ENCODE measurements at places on chromosomes 2 and 18.
A peak's percentile ranks its signal among the peaks of the same experiment; 100 is the strongest.

DNA sequence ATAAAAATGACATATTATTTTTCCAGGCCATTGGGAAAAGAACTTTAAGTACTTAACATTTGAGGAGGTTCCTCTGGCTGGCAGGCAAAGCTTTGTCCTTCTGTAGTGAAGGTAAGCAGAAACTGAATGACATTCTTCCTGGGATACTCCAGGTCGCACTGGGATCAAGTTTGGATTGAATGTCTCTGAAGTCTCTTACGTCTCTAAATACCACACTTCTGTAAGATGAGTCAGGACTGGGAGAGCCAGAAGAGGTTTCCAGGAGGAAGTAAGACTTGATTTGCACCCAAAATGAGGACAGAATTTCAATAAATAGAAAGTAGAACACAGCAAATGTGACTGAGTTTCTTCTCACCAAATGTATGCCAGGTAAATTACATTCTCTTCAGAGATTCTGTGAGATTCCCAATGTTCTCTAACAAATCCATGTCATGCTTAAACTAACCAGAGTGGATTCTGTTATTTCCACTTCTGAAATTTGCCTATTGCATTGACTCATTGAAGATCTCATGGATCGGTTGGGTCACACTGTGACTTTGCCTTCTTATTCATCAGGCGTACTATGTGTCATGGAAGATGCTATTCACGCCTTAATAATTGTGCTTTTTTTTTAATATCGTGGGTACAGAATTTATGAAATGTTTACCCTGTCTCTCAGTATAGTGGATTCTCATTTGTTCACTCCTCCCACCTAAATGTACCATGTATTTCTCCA lies 25.5 kb upstream of the VIT start:
- no peak for DNase-seq

- DNase-seq, result no peak
Measured at GRCh38 chr2:233486778-233487552, 79.6 kb downstream of the USP40 start.

DNA sequence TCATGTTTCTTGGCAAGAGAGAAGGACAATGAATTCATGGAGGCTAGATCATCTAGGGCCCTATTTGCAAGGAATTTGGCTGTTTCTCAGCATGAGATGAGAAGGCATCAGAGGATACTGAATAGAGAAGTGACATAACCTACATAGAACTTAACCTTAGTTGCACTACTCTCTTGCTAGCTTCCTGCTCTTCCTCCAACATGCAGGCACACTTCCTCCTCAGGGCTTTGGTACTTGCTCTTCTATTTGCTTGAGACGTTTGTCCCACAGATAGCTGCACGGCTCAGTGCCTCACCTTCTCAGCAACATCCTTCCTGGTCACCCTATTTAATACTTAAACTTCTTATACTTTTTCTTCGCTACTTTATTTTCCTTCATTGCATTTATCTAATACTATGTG lies 20.0 kb upstream of the LANCL1 start:
- no peak for DNase-seq

DNA sequence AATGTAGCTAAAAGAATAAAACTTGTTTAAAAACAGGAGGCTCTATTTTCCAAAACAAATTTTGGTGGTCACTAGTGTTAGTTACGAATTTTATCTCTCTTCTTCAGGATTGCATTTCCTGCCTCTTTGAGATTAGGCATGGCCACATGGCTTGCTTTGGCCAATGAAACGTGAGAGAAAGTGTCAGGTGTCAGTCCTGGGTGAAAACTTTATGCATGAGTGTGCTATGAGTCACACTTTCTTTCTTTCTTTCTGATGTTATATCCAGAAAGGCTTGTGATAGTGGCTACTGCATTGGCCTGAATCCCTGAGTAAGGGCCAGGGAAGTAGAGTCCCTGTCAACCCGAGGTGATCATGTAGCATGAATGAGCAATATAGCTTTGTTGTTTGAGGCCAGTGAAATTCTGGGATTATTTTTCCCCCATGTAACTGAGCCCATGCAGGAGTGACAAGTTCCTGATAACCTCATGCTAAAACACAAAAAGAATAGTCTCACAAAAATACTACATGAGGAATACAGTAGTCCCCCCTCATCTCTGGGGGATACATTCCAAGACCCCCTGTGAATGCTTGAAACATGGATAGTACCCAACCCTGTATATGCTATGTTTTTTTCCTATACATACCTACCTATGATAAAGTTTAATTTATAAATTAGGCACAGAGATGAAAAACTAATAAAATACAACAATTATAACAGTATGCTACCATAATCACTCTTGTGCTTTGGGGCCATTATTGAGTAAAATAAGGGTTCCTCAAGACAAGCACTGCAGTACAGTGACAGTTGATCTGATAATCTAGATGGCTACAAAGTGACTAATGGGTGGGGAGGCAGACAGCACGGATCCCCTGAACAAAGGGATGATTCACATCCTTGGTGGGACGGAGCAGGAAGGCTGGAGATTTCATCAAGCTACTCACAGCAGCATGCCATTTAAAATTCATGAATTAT lies 109.5 kb downstream of the CDC42EP3 start:
- DNase-seq, result no peak

GRCh38 chr2:159946326-159946999 lies 116.0 kb downstream of the PLA2R1 start:
- DNase-seq, result no peak

GRCh38 chr2:150567771-150568301 lies 80.4 kb upstream of the RND3 start:
- no peak for DNase-seq

GRCh38 chr2:128492966-128493811 lies 174.5 kb upstream of the HS6ST1 start:
- DNase-seq, result no peak

- DNase-seq, result peak; percentile 85
Measured at GRCh38 chr2:71331581-71332434, at the start of gene ZNF638. Gene ZNF638 (plus strand): TSS chr2:71331782. CDS start chr2:71348955, 17,173 bp downstream.

DNA sequence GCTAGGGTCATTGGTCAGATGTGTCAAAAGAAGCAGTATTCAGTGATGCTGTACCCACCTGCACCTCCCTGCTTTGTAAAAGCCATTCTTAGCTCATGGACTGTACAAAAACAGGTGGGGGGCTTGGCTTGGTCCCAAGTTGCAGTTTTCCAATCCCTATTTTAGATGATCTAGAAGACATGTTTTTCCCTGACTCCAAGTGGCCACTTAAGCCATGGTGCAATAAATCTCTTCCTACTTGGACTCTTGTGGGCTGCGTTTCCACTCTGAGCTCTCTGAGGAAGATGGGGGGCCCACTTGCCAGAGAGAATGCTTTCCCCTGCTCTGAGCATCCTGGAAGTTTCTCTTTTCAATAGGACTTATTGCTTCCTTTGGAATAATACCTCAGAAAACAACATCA lies 57.0 kb upstream of the SPP2 start:
- DNase-seq, result no peak

GRCh38 chr2:55165626-55166025 lies 66.5 kb downstream of the CLHC1 start:
- DNase-seq, result no peak

DNA sequence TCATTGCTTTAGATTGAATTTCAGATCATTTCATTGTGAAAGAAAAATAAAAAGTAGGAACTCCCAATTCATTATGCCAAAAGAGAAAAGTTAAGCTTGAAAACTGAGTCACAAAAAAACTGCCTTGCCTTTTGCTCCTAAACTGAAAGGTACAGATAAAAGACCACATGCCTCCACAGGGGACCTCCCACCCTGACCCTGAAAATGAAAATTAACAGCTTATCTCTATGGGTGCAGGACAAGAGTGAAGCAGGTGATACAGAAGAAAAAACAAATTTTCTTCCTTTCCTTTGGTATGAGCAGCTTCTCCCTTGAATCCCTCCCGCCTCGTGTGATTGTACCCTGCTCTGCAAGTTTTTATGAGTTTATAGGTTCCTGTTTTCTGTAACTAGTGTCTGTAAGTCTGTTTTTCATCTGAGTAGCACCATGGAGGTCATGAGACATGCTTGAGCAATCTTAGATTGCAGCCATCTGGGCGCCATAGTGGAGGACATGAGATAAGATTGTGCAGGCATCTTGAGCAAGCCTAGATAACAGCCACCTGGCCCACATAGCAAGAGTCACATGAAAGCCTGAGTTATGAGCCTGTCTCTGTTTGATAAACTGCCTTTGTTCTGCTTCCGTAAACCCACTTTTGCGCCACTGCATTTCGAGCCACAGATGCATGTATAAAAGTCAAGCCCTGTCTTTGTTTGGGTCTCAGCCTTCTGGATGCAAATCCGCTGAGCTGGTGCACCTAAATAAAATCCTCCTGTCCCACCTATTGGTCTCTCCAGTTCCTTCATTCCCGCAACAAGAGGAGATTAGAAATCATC lies 56.2 kb upstream of the DYNC1I2 start:
- no peak for DNase-seq

DNA sequence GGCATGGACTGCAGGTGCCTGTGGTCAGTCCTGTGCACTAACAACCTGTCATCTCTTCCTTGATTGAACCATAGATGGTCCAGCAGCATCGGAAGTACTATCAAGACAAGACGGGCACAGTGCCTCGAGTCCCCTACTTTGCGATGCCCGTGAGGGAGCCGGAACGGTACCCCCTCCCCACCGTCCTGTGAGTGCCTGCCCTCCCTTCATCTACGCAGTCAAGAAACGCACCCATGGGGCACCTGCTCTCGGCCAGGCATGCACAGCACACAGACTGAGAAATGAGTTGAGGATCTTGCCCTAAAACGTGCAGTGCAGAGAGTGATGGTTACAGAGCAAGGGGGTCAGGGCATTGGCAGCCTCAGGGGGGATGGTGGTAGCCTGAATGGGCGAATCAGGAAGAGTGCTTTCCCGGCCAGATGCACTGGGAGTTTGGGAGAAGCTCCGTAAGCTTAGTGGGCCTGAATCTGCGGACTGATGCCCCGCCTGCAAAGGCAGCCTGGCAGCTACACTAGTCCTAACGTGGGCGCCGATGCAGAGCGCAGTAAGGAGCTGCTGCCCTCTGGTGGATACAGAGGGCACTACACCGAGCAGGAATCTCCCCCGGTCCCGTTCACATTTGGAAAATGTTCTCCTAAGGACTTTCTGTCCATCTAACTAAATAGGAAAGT lies 63.6 kb downstream of the CIB4 start:
- peak; percentile 46 for DNase-seq

DNA sequence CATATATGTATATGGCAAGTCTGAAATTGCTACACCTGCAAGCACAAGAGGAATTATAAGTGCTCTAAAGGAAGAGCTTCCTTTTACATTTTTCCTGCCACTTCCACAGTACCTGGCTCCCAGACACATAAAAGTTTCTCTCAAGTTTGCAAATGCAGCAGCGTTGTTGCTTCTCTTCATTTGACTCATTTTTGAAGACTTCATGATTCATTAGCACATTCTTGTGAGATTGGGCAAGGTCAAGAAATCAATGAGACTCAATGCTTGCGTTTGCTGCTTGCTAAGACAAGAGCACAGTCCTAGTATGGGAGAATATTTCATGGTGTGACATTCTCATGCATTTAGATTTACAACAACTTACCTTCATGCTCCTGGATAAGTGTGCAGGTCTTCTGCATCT lies 42.6 kb upstream of the PDCL3 start:
- DNase-seq, result no peak

- DNase-seq, result no peak
Measured at GRCh38 chr2:3770724-3771415, 67.5 kb downstream of the DCDC2C start.

GRCh38 chr2:23625726-23626125 lies 240.7 kb downstream of the KLHL29 start:
- no peak for DNase-seq

DNA sequence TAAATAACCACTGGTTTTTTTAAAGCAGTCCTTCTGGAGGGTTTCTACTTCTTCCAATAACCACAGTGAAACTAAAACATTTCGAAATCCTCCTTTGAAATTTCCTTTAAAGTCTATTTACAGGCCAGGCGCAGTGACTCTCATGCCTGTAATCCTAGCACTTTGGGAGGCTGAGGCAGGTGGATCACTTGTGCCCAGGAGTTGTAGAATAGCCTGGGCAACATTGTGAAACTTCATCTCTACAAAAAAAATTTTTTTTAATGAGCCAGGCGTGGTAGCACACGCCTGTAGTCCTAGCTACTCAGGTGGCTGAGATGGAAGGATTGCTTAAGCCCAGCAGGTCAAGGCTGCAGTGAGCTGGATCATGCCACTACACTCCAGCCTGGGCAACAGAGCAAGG lies 15.2 kb downstream of the KIDINS220 start:
- no peak for DNase-seq

GRCh38 chr2:168712053-168712452 lies 90.4 kb upstream of the NOSTRIN start:
- no peak for DNase-seq

GRCh38 chr2:85477884-85478283 lies 59.4 kb downstream of the SH2D6 start:
- DNase-seq, result no peak

GRCh38 chr2:124834331-124834730 lies 809.2 kb downstream of the CNTNAP5 start:
- no peak for DNase-seq

DNA sequence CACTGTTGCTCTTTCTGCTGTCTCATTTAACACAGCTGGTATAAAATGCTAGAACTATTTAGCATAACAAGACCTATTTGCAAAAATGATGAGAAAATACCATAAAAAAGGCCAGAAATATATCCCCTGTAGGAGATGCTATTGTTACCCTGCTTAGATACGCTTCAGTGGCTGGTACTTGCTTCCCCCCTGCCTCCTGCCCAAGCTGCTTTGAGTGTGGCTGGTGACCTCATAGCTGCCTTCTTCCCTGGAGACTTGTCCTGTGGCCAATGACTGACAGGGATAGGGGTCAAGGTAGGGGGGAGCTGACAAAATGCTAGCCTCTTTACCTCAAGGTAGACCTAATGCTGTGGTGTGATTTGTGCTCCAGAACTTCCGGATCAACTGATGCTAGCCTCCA lies 150.2 kb upstream of the ZEB2 start:
- DNase-seq, result no peak

GRCh38 chr18:62999392-62999791 lies 284.1 kb downstream of the PHLPP1 start:
- DNase-seq, result no peak

DNA sequence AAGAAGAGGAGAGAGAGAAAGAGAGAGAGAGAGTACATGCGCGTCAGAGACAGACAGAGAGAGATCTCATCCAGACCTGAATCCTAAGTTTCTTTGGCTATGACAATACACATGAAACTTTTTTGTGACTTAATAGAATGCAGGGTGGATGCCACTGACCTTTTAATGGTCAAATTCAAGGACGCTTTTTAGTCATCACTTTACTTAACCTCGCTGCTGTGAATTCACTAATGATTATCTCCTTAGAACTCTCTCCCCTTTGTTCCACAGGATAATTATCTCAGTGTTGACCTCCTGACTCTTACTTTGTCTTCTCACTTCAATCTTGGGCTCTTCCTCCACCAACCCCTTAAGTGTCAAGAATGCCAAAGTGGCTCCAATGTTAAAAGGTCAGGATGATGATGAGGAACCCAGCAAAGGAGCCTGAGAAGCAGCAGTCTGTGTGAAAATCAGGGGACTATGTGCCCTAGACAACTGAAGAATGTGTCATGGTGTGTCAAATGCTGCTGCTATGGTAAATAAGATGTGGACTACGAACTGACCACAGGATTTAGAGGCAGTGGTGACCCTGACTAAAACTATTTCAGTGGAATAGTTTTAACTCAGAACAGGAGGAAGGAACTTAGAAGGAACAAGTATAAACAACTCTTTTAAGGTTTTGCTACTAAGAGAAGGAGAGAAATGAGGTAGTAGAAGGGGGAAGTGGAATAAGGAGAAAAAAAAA lies 382.1 kb downstream of the ZEB2 start:
- DNase-seq, result no peak
